SK-N-MC (cell line): ENCODE measurements at places on chromosomes 13 and 19.

- DNase-seq, result no peak
Observed at GRCh38 chr13:59877933-59878332, 285.8 kb downstream of the DIAPH3 start.

GRCh38 chr13:51557875-51558612 is 26.2 kb upstream of the WDFY2 start:
- no peak for DNase-seq

DNA sequence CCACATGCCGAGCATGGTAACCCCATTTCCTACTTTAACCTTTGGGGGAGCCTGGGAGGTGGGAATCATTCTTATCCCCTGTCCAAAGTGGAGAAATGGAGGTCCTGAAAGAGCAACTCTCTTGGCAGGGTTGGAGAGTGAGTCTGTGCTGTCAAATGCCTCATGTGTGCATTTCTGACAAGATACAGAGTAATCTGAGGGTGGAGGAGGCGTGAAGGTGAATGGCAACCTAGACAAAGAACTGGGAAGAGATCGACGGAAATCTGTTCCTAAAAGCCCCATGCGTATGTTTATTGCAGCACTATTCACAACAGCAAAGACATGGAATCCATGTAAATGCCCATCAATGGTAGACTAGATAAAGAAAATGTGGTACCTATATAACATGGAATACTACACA is 63.8 kb upstream of the USP29 start:
- no peak for DNase-seq

GRCh38 chr13:107882708-107883560 is 332.4 kb downstream of the LIG4 start:
- DNase-seq, result no peak

- DNase-seq, result no peak
Observed at GRCh38 chr19:45076029-45076850, at the start of gene ZNF296. ZNF296 (minus strand) TSS chr19:45076478; CDS start chr19:45076373, 105 bp downstream.
